ENCODE measurements at places on chromosomes 13 and 19.
A peak's percentile ranks its signal among the peaks of the same experiment; 100 is the strongest.

DNA sequence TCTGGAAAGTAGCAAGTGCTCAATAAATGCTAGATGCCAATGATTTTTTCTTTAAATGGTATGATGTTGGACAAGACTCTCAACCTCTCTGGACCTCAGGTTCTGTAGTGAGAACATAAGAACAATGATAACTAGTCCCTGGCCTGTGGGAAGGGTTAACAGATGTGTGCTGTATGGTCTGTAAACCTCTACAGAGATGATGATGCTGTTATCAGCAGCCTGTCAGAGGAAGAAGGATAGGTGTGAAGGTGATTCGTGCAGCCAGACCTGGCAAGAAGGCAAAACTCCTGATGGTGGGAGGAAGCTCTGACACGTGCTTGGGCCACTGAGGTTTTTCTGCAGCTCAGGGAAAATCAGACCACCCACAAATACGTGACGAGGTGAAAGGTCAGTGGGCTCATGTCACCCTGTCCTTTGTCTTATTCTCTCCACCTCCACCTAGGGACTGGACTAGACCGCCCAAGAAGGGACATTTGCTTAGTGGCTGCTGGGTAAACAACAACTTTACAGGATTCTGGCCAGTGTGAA lies 36.7 kb upstream of the UBL3 start:
- no peak for DNase-seq

- no peak for DNase-seq
These were observed 444.8 kb downstream of the OLFM4 start for GRCh38 chr13:53473397-53473796.

- DNase-seq, result no peak
These were observed 246.5 kb upstream of the MIR17HG start for GRCh38 chr13:91100944-91101343.

- no peak for DNase-seq
These were observed 27.1 kb downstream of the IZUMO4 start for GRCh38 chr19:2123682-2124387.

- DNase-seq, result no peak
These were observed 19.7 kb downstream of the CEACAM16 start for GRCh38 chr19:44718441-44719261.

- DNase-seq, result no peak
These were observed 8.5 kb upstream of the EEF1AKMT1 start for GRCh38 chr13:20782116-20782708.

GRCh38 chr19:8242211-8242821 lies 33.1 kb downstream of the CERS4 start:
- DNase-seq, result no peak

DNA sequence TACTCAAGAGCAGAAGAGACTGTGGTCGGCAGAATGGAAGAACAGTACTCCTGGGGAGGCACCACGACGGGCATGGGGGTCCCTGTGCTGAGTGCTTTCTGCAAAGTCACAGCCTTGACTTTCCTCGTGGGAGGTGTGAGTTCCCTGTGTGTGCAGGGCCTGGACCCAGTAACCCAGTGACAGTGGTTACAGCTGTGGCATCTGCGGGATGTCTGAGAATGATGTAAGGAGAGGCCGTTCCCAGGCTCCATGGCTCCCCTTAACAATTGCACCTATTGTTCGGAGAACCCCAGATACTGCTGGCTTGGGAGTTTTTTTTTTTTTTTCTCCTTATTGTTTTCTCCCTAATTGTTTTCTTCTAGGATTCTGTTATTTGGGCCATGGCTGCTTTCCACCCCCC lies 5.1 kb upstream of the NANOS2 start:
- DNase-seq, result peak; percentile 51

DNA sequence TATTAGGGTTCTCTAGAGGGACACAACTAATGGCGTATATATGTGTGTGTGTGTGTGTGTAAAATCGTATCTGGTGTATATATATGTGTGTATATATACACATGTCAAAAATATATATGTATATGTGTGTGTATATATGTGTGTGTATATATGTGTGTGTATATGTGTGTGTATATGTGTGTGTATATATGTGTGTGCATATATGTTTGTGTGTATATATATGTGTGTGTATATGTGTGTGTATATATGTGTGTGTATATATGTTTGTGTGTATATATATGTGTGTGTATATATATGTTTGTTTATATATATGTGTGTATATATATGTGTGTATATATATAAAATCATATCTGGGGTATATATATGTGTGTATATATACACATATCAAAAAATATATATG lies 5.4 kb upstream of the LILRB5 start:
- DNase-seq, result no peak

DNA sequence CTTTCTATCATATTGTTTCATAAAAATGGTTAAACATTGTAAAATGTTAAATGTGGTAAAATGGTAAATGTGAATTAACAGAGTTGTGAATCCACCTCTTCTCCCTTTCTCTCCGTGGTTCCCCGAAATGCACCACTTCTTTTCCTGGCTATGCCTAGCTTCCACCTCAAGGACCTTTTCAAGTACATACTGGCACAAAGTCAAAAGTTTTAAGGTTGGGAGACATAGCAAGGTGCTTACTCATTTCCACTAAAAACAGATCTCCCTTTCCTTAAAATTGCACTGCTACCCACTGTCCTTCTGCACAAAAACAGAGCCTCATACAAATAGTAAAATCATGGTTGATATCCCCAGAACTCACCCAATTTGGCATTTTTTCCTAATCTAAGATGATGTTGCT lies 558.2 kb downstream of the SLITRK6 start:
- DNase-seq, result no peak

DNA sequence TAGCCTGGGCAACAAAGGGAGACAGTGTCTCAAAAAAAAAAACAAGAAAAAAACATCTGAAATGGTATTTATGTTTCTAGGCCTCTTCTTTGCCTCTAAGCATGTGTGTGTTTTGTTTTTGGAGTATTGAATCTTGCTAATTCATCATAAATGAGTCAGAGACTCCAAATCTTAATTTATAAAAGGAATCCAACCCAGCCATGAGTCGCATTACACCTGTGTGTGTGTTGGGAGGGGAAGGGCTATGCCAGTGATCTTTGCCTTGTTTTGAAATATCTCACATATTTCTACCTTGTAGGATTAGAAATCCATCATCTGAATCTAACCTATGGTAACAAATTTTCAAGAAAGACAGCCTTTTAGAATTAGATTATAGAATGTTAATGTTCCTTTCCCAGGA lies 4.0 kb downstream of the ZNF331 start:
- DNase-seq, result no peak

DNA sequence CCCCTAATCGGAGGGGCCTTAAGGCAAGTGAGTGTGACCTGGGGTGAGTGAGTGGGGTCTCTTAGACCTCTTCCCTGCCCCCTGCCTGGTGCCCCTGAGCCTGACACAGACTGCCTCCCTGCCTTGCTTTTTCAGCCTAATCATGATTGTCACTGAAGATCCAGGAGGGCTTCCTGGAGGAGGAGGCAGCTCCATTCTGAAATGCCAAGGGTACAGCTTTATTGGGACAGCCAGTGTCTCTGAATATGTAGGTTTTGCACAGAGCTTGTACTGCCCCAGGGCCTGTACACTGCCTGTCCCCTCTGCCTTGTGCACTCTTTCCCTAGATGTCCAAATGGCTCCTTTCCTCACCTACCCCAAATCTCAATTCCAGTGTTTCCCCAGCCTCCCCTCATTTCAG lies 26.1 kb upstream of the SEMA6B start:
- no peak for DNase-seq

DNA sequence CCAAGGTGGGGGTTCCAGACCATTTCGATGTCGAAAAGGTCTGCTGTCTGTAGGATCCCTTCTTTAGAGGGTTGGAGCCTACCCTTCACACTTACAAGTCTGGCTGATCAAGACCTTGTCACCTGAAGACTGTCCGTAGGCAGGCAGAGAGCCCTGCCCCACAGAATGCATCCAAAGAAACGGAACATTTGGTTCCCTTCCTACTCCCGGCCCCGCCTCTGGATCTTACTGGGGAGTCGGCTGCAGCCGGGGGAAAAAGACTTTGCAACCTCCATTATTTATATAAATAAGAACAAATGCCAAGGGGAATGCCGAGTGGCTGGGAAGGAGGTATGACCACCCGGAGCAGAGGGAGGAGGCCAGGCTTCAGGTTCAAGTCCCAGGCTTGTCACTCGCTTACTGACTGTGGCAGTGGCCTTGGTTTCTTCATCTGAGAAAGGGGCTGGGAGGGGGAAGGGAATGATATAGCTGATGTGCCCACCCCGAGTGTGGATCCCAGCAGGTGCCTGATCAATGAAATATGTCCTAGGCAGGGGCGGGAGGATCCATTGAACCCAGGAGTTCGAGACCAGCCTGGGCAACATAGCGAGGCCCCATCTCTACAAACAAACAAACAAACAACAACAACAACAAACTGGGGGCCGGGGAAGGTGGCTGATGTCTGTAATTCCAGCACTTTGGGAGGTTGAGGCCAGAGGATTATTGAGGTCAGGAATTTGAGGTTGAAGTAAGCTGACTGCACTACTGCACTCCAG lies 48.7 kb downstream of the RFX2 start:
- DNase-seq, result no peak

DNA sequence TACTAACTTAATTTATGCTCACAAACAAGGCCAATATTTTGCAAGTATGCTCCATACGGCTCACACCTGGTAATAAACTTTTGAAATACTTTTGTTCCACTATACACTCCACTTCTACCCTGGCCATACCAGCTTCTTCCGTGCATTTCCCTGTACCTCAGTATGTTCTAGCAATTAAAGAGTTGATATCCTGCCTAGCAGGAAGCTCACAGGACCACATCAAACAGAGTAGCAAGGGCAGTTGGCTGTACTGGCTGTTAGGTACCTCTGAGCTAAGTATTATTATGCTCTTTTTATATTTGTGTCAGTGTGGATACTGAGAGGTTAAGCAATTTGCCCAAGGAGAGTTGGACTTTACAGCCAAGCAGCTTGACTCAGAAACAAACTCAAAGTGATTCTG lies 257.7 kb downstream of the SLITRK6 start:
- DNase-seq, result no peak

- no peak for DNase-seq
These were observed 3.0 kb upstream of the PGLYRP1 start for GRCh38 chr19:46025835-46026234.

DNA sequence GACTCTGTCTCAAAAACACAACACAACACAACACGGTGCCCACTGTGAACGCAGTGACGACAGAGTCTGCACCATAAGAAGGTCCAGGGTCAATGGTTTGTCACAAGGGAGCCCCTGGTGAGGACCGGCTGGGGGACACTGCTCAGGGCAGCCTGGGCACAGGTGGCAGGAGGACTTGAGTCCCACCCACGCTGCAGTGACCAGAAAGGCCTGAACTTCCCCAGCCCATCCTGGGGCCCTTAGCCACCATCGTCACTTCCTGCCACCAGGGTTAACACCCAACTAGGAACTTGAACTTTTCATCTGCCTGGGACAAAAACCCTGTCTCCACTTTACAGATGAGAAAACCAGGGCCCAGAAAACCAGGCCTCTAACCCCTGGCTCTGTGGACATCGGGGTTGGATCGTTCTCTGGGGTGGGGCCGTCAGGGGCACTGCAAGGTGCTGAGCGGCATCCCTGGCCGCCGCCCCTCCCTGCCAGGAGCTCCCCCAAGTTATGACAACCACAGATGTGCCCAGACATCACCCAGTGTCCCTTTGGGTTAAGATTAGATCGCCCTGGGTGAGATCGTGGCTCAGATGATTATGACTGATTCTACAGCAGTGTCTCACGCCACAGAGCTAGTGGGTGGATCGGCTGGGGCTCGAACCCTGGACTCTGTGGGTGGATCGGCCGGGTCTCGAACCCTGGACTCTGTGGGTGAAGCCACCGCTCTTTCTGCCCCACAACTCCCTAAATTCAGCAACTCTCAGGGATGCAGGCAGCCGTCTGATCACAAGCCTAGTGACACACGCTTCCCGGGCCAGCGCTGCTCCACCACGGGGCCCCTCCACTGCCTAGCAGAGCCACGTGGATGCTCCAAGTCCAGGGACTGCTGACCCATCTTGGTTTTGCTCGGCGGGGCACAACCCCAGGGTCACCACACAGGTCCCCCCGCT lies 14.0 kb downstream of the MOB3A start:
- no peak for DNase-seq

- DNase-seq, result no peak
These were observed 149.7 kb downstream of the KATNAL1 start for GRCh38 chr13:30157616-30157993.

GRCh38 chr13:92849381-92849780 lies 377.2 kb upstream of the GPC6 start:
- DNase-seq, result no peak

DNA sequence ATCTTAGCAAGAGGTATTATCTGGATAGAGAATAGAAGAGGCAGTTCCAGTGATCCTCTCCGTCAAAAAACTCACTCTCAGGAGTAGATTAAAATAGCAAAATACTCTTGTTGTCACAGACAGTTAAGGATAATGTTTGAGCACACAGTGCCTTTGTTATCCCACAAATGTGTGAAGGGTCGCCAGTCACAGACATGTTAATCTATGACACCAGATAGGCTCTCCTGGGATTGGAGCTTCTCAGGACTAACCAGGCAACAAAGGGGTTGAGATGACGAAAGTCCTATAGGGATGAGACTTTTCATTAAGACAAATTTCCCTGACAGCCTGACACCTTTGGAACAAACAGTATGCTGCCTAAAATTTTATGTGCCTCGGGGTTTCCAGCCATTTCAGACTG lies 1947.1 kb downstream of the OLFM4 start:
- DNase-seq, result no peak

DNA sequence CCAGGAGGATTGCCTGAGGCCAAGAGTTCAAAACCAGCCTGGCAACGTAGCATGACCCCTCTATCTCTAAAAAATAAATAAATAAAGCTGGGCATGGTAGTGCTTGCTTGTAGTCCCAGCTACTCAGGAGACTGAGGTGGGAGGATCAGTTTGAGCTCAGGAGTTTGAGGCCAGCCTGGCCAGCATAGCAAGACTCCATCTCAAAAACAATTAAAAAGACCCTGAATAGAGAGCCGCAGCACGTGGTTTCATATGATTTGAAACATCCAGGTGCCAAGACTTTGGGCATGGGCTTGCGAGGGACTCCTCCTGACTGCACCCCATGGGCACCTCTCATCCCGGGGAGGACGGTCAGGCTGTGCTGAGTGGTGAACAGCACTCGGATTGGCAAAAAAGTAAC lies 63.9 kb downstream of the ZIC5 start:
- no peak for DNase-seq

DNA sequence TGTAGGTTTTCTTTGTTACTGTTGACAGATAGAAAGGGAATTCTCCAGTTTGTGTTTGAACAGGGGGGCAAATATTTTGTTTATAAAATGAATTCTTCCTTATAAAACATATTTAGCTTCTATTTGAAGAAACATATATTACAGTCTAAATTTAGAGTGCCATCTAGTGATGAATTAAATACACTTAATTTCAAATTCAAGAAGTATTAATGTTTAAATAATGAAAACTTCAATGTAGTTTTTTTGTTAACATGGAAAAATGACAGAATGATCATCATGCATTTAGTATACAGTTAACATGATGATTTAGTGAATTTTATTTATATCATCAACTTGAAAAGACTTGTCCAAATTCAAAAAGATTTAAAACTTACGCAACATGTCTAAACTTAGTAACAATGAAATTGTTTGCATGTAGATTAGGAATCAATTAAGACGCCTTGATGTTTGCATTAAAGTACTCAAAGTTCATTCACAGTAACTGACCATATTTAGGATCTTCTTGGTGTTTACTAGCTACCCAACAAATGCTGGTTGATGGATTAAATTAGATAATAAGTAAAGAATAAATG lies 765.9 kb upstream of the SLITRK1 start:
- no peak for DNase-seq

- DNase-seq, result no peak
These were observed 301.6 kb downstream of the SLITRK6 start for GRCh38 chr13:85497652-85498051.
